Left lobe of liver (tissue), 2 donors: ENCODE measurements at places on chromosomes 7 and 10. TPM values are rescaled to one million over a fixed set of nuclear protein-coding genes. Genes with fewer than 3 reads are reported as not detected.
A peak's percentile ranks its signal among the peaks of the same experiment; 100 is the strongest.

CYP3A4 gene
- 1,005 TPM for total RNA-seq

HOXA7 gene
- not detected for total RNA-seq

DNA sequence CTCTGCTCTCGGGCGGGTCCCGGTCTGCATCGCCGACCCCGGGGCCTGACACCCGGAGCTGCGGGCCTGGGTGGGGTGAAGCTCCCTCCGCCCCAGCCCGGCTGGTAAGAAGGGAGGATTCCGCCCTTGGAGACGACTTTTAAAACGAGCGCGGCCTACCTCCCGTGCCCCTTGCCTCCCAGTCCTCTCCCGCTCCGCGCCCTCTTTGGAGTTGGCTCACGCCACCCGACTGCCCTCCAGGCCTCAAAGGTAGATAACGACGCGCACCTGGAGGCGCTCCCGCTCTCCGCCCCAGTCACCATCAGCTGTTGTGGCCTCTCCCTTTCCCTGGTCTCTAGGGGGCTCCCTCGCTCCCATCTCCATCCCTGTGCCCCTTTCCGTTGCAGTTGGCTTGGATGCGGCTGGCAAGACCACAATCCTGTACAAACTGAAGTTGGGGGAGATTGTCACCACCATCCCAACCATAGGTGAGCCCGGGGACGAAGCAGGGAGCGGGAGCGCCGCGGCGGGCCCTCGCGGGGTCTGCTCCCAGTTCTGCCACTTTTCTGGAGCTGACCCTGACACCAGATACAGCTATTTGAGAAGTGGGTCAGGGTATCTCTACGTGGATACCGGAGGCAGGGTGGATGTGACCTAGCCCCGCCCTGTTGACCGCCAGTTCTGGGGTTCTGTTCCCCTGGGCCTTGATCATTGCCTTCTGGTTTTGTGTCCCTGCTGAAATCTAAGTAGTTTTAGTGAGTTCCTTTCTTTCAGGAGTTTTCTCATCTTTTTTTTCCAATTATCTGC lies 679 bp downstream of the ARF5 start:
- DNase-seq = peak; percentile 76

DNA sequence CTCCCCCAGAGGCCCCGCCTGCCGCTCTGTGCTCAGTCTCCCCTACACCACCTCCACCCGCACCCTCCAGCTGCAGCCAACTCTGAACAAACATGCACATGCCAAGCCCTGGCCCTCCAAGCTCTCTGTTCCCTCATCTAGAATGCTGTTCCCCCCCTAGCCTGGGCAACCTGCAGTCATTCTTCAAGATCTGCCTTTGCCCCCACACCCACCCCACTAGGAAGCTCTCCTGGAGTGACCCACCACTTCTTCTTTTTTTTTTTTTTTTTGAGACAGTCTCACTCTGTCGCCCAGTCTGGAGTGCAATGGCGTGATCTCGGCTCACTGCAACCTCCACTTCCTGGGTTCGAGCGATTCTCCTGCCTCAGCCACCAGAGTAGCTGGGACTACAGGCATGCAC lies 13.7 kb downstream of the MYL10 start:
- no peak for DNase-seq

DNA sequence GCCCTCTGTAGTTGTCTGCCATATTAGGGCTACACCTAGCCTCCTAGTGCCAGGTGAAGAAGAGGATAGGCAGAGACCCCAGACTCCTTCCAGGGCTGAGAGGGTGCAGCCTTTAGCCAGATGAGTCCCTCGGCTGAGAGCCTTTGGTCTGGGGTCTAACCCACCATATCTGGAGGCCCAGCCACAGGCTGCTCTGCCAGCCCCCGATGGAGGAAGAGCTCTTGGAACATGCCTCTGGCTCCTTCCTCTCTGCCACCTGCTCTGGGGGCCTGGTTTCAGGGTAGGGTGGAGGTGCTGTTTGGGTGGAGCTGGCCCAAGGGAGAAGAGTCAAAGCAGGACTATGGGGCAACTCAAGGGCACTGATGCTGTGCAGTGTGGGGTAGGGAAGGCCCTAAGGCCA lies 1.4 kb downstream of the LRRC18 start:
- no peak for DNase-seq

- no peak for DNase-seq
Measured at GRCh38 chr7:70419526-70420380, 712.2 kb upstream of the GALNT17 start.

DNA sequence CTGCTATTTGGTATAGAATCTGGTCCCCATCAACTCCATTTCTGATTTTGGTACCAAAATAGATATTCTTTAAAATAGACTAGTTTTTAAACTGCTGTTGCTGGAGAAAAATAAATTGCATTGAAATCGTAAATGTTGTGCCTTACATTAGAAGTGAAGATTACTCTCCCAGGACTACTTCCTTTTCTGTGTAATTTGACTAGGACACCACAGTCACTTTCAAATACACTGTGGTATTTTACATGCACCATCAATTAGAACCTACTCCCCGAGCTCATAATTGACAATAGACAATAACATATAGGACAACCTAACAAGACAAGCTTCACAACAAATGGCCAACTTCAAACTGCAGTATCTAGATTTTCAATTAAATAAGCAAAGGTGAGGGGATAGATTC lies 211.5 kb downstream of the DGKB start:
- no peak for DNase-seq

- no peak for DNase-seq
Measured at GRCh38 chr7:100122067-100122466, 2.6 kb downstream of the CNPY4 start.

DNA sequence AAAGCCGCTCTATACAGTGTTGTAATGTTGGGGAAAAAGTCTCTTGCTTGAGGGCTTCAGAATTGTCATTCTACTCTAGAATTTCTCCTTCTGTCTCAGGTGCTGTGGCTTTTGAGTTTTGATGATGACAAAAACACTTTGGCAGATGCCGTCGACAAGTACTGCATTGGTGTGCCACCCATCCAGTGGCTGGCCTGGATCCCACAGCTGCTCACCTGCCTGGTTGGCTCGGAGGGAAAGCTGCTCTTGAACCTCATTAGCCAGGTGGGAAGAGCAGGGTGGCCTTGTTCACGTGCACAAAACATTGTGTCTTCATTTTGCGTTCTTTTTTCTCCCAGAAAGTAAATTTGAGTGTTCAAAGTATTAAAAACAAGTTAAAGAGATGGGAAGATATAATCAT lies 112.0 kb downstream of the TRRAP start:
- DNase-seq = no peak

DNA sequence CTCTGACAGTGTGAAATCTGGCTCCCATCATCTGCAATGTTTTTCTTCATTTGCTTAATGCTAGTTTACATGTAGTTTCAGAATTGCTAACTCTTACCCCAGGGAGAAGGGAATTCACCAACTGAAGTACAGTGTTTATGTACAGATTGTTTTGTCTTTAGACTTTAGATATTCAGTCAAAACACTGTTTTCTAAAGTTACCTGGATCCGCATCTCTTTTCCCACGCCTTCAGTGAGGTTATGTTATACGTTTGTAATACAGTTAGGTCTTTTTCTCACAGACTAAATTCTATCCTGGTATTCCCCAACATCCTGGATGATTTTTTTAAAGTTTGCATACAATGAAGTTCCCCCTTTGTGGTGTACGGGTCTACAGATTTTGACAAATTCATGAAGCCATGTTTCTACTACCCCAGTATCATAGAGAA lies 3.2 kb upstream of the LYZL1 start:
- DNase-seq = no peak

DNA sequence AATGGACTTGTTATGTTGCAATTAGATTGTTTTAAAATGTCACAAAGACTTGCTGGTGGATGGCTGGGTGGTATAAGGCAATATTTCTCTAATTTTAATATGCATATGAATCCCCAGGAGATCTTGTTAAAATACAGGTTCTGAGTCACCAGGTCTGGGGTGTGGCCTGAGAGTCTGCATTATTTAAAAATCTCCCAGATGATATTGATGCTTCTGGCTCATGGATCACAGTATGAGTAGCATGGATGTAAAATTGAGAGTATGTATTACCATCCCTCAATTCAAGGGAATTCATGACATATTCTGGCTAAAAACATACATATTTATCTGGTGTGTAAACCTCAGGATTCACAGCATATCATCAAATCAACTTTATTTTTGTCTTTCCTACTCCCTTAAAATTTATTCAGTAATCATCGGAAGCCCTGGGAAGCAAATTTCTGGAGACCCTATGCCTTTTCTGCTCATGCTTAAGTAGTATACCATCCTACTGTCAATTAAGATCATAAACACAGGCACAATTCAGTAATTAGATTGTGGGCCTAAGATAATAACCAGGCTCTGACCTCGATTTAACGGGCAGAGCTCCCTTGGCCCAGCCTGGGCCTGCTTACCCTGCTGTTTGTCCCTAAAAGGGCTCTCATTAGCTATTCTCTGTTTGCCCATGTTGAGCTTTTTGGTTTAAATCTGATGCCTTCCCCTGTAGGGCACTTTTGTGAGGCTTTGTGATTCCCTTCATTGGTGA lies 29.6 kb upstream of the ICA1 start:
- no peak for DNase-seq

- no peak for DNase-seq
Measured at GRCh38 chr7:151676759-151677158, 157.1 kb upstream of the RHEB start.

DNA sequence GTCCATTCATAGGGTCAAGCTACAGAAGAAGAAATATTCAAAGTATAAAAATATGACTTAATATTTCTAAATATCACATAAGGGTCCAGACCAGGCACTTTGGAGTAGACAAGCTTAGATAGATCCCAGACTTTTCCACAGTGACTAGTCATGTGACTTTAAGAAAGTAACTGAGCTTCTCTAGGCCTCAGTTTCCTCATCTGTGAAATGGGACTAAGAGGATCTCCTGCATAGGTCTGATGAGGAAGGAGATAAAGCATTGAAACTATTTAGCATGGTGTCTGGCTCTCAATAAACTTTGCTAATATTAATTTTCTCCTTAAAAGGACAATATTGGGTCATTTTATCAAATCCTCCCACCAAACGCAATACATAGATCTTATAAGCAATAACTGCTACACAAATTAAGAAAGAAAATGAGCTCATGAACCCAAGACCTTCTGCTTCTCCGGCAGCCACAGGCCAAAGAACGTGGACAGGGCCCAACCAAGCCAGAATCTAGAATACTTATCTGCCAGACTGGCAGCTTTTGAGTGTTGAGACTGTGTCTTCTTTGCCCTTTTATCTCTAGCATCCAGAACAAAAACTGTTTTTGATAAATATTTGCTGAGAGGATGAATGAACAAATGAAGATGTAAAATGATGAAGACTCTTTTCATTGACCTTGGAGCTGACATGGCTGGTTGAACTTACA lies 1.6 kb upstream of the TARP start:
- DNase-seq = no peak
